Islet precursor cell (in vitro differentiated cells): ENCODE measurements at places on chromosomes 16 and 17.

GRCh38 chr16:31006086-31006385 lies 4.4 kb downstream of the STX1B start:
- DNase-seq: no peak

- DNase-seq: no peak
These were observed 15.2 kb downstream of the CASKIN1 start for GRCh38 chr16:2180962-2181923.

- peak; percentile 81 for DNase-seq
These were observed 3.1 kb upstream of the SOX9 start for GRCh38 chr17:72117535-72118334.

DNA sequence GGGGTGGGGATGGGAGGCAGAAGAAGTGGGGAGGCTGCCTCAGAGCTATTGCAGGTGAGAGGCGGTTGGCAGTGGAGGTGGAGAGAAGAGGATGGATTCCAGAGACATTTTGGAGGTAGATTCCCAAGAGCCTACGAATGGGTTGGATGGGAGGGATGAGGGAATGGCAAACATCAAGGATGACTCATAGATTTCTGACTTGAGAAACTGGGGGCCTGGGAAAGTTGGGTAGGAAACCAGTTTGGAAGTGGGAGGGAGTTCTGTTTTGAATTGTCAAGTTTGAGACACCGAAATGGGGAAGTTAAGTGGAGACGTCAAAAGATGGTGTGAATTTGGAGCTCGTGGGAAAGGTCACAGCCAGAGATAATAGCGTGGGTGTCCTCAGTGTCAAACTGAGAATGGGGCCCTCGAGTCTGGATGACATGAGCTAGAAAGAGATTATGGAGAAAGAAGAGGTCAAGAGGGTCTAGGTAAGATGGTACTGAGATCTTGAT lies 6.2 kb upstream of the CYLD start:
- no peak for DNase-seq
